ENCODE measurements at places on chromosomes 4 and X.
A peak's percentile ranks its signal among the peaks of the same experiment; 100 is the strongest.

DNA sequence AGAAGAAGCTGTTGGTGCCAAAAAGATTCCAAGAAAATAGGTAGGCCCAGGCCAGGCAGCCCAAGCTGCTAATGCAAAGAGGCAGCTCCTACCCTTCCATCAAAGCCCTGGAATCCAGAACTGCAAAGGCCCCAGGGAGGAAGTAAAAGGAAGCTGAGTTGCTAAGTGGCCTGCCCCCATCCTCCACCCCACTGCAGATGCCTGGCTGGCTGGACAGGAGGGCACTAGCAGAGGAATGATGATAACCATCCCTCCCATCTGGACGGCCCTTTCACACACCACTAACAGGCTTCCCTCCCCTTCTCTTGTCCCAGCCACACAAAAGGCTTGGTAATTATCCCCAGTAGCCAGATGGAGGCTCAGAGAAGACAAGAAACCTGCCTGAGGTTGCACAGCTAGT, 32.4 kb upstream of the PJA1 start:
- DNase-seq, result no peak

DNA sequence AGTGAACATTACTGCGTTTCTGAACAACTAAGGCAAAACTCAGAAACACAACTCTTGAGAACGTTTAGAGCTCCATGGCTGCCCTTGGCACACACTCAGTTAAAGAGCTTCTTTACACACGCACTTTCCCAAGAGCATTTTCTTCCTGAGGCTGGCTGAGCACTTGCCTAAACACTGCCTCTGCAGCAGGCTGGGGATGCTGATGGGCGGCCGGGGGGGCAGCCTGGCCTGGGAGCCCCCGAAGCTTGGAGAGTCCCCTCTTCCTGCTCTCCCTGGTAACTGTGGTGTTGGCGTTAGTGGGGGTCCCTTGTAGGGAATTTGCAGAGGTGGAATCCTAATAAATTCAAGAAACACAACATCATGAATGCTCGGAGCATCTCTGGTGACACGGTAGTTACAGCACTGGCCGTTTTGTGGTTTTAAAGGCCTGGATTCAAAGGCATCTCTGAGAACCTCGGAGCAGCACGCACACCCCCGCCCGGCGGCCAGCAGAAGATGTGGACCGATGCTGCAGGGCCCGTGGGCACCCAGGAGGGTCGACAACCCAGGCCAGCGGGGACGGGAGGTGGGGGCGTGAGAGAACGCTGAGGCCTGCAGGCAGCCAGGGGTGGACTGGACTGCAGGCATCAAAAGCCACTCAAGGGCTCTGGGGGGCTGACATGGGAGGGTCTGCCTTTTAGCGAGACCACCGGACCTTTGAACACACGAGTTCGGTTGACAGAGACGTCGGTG, 45.4 kb downstream of the FGFRL1 start:
- DNase-seq, result no peak

DNA sequence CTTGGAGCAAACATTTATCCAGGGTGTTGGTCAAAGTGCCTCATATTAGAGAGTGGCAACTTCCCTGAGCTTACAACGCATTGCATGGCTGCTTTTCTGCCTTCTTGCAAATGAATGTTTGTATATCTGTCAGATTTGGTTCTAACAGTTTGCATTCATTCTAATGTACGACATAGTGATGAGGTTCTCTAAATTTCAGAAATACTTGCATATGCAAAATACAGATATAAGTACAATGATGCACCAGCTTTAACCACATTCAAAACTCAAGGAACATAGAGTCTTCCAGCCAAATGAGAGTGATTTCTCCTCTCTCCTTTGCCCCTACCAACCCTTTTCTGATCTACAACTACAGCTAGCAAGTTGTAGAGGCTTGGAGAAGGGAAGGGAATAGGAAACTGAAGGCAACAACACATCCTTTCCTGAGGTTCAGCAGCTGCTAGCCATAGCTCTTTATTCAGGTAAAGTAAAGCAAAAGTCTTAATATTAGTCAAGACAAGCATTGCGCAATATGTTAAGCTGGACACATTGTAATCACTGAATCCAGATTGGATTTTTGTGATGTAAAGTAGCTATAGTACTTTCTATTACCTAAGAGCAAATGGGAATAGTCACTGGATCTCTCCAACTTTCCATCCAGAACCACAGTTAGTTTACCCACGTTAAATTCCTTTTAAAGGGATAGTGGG, 6.3 kb downstream of the TKTL2 start:
- DNase-seq, result no peak

DNA sequence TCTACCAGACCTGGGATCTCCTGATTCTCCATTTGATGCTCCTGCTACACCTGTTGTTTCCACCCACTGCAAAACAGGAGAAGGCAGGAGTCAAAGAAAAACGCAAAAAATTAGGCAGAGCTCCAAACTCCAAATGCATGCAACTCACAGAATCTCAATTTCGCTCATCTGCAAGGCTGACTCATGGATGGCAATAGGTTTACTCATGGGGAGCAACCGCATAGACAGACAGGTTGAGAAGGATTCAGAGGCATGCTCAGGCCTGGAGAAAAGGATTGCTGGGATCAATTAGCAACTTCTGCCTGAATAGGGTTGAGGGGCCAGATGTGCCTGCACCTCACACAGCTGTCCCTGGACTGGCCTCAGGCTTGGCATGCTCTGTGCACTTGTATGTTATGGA, 231.0 kb downstream of the LDB2 start:
- DNase-seq, result peak; percentile 64

GRCh38 chrX:132877954-132878536, 80.4 kb downstream of the HS6ST2 start:
- no peak for DNase-seq

- DNase-seq, result no peak
These were observed 288.6 kb downstream of the NAF1 start for GRCh38 chr4:162878096-162878495.

DNA sequence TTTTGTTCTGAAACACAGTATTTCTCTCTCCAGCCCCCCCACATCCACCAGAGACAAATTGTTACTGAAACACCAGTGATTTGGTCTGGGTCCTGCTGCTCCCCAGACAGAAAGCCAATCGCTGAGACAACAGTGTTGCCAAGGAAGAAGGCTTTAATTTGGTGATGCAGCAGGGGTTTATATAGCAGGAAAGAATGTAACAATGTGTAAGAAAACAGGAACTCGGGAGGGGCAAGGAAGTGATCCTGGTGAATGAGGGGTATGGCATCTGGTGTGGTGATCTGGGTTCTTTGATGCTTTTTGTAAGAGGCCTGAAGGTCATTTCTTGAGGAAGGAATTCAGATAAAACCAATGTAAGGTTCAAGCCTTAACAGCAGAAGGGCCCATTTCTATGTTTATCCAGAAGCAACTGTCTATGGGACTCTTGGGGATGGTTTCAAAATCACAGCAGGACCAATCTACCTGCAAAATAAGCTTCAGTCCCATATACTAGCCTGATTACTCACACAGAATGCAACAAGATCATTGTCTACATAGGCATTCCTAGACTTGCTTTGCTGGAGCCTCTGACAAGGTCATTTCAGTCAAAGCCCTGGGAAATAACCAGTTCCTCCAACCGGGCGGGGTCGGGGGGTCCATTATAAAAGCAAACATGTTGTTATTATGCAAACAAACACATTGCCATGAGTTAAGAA, 445.2 kb upstream of the ZFP42 start:
- peak; percentile 1 for DNase-seq

DNA sequence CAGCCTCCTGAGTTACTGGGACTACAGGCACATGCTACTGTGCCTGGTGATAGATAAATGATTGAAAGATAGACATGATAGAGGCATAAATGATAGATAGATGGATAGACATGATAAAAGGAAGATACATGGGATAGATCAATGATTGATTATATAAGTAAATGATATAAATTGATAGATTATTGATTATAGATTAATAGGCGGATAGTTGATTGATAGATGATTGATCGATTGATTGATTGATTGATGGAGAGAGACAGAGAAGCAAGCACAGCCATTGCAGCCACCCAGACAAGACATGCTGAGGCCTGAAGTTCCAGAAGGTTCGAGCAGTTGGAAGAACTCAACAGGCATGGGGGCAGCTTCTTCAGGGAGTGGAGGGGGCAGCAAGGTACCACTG, 17.7 kb upstream of the PLXNB3 start:
- no peak for DNase-seq

GRCh38 chr4:149211876-149212275, 603.8 kb downstream of the IQCM start:
- DNase-seq, result no peak

- no peak for DNase-seq
These were observed 303.5 kb upstream of the ARSJ start for GRCh38 chr4:114282937-114283336.

DNA sequence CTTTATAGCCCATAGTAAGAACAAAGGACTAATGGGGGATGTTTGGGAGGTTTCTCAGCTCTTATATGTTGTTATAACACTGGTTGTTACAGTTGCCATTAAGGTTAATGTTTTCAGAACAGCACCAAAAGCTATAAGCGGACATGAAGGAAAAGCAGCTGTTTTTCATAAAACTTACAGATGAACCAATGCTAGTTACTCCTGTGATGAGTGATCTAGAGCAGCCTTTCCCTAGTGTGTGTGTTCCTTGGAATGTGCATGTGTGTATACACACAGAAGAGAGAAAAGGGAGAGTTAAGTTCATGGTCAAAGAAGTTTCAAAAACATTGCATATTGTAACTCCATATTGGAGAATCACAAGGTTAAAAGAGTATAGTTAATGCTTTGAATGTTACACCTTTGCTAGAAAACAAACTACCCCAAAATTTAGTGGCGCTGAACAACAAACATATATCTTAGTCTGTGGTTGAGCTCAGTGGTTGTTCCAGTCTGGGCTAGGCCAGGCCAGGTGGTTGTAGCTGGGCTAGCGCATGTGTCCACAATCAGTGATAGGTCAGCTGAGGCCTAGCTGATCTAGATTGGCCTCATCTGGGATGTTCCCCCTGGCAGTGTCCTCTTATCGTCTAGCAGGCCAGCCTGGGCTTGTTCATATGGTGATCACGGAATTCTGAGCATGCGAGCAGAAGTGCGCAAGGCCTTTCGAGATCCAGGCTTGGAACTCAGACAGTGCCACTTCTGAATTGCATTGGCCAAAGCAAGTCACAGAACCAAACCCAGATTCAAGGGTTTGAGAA, 151.0 kb downstream of the NHS start:
- no peak for DNase-seq

DNA sequence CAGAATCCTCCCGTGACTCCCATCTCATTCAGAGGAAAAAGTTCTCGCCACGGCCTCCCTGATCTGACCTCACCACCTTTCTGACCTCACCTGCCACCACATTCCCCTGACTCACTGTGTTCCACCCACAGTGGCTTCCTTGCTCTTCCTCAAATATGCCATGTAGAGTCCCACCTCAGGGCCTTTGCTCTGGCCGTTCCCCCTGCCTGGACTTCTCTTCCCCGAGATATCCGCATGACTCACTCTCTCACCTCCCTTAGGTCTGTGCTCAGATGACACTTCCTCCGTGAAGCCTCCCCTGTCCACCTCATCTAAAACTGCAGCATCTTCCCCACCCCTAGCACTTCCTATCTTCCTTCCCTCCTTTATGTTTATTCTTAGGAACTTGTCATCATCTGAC, 7.2 kb upstream of the TSPYL2 start:
- no peak for DNase-seq

- peak; percentile 10 for DNase-seq
These were observed 160.6 kb downstream of the AFF2 start for GRCh38 chrX:148661035-148661434.

GRCh38 chr4:29817961-29818360, 902.2 kb upstream of the PCDH7 start:
- DNase-seq, result no peak

DNA sequence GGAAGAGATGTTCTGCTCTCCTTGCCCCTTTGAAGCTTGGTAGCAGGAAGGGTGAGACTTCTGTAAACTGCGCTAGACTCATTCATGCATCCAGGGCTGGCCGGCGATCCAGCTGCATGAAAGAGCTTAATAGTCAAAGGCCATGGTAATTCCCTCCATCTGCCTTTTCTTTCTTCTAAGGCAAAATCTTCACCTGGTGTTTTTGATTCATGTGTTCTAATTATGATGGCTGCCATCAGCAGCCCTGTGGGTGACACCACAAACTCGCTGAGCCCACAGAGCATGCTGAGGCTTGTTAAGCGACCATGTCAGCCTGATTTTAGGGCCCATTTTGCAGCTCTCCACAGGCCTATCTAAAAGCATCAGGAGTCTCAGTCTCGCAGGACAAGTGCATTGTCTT, 450.1 kb upstream of the TENM3 start:
- no peak for DNase-seq

GRCh38 chr4:3765271-3766035, 732 bp upstream of the ADRA2C start:
- peak; percentile 13 for DNase-seq

DNA sequence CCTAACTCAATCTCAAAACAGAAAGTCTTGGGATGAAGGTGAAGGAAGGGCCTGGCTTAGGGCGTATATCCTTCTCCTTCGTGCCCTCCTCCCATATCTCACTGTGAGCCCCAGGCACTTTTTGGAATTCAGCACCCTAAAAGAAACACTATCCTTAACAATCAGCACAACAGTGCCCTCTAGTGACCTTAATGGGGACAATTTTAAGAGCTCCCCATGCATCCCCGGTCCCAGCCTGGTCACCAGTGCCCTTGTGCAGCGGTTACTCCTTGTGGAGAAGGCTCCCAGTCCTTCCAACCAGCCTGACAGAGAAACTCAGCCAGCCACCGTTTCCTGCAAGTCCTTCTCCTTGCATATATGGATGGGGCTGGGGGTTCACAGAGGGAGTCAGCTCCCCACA, 4.2 kb downstream of the PAK3 start:
- DNase-seq, result peak; percentile 34

GRCh38 chr4:79514621-79515329, 106.7 kb upstream of the GK2 start:
- DNase-seq, result no peak

DNA sequence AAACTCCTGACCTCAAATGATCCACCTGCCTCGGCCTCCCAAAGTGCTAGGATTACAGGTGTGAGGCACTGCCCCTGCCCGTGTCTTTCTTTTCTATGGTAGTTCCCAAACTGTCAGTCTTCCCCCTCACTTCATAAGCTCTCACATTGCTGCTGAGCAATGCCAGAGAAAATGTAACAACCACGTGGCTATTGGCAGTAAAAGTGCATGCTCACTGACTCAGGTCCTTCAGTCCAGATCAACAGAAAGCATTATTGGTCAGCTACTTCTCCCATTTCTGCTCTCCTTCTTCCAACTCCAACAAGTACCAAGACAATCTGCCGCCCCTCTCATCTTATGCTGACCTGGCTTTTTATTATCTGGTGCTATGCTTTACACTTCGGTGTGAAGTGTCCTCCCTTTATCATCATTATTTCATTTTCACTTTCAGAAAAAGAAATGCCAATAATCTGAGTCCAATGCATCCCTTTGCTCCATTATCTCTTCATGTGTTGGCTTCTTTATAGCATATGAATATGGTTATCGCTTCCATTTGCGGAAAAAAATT, 133.8 kb upstream of the UGT8 start:
- DNase-seq, result no peak

- no peak for DNase-seq
These were observed 177.9 kb upstream of the TENM3 start for GRCh38 chr4:182065255-182065654.

DNA sequence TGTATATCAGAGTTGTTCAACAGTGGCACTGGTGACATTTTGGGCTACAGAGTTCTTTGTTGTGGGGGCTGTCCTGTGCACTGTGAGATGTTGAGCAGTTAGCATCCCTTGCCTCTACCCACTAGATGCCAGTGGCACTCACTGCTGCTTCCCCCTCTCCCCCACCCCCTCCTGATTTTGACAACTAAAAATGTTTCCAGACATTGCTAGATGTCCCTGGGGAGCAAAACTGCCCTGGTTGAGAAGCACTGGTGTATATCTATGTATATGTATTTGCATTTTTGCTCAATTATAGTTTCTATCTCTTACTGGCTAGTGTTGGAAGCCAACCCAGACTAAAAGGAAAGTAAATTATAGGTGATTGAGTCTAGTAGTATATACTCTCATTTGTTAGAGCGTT, 2.4 kb downstream of the TMEM131L start:
- no peak for DNase-seq
